Brain microvascular endothelial cell (primary cell): ENCODE measurements at places on chromosomes 12 and 14.

GRCh38 chr12:76081909-76082308 lies 2.6 kb downstream of the NAP1L1 start:
- no peak for DNase-seq

- DNase-seq: no peak
Measured at GRCh38 chr14:26293909-26294308, 303.9 kb downstream of the NOVA1 start.

DNA sequence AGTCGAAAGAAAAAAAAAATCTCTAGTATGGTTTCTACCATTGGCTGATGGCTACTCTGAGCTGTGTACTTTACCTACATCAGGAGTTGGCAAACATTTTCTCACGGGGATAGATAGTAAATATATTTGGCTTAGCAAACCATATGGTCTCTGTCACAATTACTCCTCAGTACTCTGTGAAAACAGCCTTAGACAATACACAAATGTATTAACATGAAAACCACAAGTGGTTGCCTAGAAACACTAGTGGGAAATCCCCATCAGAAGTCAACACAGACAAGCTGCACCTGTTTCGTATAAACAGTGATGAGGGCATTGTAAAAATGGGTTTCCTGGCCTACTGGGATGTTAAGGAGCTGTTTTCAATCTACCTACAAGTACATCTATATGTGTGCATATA lies 84.6 kb upstream of the NAV3 start:
- peak; percentile 41 for DNase-seq

GRCh38 chr12:121537814-121538698 lies 42.8 kb downstream of the KDM2B start:
- no peak for DNase-seq

GRCh38 chr12:71567537-71567936 lies 96.1 kb downstream of the ZFC3H1 start:
- DNase-seq: no peak

GRCh38 chr12:52335598-52336262 lies 14.5 kb upstream of the KRT83 start:
- no peak for DNase-seq

- DNase-seq: no peak
Measured at GRCh38 chr12:91357381-91357780, 174.8 kb upstream of the DCN start.

GRCh38 chr12:119682639-119683252 lies 14.8 kb downstream of the PRKAB1 start:
- no peak for DNase-seq

DNA sequence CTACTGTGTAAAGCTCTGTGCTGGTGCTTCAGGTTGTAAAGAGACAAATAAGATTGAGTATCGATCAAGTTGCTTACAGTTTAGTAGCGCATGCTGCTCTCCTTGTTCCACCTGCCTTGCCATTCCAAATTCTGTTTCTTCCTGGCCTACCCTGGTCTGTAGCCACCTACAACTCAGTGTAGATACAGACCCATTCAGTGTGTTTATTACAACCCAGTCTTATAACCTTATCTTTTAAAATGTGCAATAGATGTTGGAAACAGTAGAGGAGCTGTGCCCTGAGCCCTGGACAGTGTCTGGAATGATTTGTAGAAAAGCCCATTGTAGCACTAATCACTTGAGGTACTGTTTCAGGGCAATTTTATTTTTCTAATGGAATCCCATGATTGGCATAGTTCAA lies 68.5 kb downstream of the DIP2B start:
- DNase-seq: no peak

DNA sequence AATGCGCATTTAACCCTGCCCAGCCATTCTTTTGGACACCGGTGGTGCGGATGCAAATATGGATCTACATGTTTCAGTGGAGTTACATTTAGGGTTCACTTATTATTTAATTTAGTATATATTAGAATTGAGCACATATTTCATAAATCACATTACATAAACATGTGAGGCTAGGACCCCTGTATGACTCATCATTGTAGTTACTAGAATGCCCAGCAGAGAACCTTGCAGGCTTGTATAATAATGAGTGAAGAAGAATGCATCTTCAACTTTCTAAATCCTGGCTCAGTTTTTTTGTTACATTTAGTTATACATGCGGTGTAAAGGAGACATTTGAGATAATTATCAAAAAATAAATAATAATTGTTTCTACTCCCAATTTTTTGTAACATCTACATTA lies 369.0 kb downstream of the ATP23 start:
- peak; percentile 81 for DNase-seq

GRCh38 chr14:105118646-105119407 lies 49.7 kb downstream of the JAG2 start:
- DNase-seq: no peak

DNA sequence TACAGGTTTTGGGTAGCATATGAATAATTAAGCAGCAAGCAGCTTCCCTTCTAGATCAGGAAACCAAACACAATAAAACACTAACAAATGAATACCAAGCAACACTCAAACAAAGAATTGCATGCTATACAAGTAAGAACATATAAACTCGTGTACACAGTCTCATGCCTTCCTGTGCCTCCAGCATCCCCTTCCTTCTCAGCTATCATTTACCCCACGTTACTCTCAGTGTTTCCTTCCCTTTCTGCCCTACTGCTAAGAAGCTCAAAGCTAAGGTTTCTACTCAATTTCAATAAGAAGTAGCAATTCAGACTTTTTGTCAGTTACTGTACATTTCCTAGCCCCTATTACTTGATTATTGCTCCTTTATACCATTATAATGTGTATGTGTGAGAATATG lies 81.0 kb downstream of the DUSP16 start:
- no peak for DNase-seq

GRCh38 chr12:120175537-120175936 lies 19.0 kb downstream of the GCN1 start:
- no peak for DNase-seq

- DNase-seq: no peak
Measured at GRCh38 chr12:24742378-24742777, 206.5 kb downstream of the BCAT1 start.

- DNase-seq: no peak
Measured at GRCh38 chr14:29820785-29821184, 106.9 kb downstream of the PRKD1 start.

GRCh38 chr12:130949806-130950205 lies 3.9 kb upstream of the ADGRD1 start:
- DNase-seq: no peak

GRCh38 chr14:76498463-76498935 lies 122.6 kb downstream of the ESRRB start:
- no peak for DNase-seq

GRCh38 chr12:131765961-131766360 lies 55.1 kb downstream of the SFSWAP start:
- DNase-seq: no peak

GRCh38 chr12:7994731-7995205 lies 37.7 kb upstream of the FOXJ2 start:
- peak; percentile 57 for DNase-seq

DNA sequence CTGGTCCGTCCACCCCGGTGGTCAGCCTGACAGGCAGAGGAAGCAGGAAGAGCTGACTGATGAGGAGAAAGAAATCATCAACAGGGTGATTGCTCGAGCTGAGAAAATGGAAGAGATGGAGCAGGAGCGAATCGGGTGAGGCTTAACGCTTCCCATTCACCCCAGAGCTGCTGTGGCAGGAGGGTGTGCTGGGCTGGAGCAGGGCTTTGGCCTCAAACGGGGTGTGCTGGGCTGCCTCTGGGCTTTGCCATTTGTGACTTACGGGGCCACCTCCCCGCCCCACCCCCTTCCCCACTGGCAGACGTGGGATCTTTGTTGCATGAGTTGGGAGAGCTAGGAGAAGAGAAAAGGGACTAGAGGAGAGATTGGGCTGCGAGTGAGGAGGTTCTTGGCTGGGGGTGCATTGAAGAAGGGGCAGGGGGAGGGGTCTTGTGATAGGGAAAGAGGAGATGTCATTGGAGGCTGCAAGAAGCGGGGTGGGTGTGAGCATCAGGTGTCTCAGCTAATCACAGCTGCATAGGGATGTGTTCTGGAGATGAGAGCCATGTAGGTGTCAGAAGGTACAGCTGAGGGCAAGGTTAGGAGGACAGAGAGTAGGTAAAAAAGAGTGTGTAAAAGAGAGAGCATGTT lies 56.3 kb downstream of the RPH3A start:
- no peak for DNase-seq

DNA sequence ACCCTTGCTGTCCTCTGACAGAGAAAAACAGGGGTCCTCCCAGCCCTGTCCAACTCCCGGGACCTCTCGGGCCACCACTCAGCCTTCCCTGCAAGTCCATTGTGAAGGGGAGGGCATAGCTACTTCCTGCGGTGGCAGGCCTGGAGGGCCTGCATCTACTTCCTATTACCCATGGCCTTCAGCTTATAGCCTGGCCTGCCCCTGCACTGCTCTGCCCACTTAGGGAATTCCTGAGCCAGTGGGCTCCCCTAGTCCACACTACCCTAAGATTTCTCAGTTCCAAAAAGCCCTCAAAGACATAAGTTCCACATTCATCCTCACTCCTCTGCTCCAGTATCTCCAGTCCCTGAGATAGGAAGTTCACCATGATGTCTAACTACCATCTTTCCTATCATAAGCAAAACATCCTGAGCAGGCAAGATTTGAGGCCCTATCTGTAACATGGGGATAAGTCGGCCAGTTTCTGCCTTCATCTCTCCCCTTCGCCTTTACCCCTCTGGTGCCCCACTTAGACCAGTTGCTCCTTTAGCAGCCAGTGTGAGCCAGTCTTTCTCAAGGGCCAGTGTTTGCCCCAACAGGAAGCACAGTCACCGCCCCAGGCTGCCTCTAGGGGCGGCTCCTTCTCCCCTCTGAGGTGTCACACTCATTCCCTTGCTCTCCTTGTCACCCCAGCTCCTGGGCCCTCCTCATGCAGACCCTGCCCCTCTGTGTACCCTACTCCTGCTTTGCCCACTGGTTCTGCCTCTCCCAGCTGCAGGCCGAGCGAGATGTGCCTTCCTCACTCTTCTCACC lies 10.9 kb downstream of the HDAC7 start:
- DNase-seq: no peak

DNA sequence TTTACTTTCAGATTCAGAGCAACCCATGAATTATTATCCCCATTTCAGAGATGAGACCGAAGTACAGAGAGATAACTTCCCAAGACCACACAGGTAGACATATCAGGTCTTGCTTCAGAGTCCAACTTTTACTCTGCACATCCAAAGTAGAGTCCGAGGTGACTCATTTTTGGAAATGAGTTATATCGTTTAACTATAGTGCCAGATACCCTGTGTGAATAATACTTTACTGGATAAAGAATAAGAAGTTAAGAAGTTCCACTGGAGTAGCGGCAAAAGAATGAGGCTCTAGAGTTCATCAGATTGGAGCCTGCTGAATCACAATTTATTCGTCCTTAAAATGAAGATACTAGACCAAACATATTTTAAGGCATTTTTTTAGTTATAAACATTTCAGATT lies 124.7 kb downstream of the EPS8 start:
- no peak for DNase-seq

DNA sequence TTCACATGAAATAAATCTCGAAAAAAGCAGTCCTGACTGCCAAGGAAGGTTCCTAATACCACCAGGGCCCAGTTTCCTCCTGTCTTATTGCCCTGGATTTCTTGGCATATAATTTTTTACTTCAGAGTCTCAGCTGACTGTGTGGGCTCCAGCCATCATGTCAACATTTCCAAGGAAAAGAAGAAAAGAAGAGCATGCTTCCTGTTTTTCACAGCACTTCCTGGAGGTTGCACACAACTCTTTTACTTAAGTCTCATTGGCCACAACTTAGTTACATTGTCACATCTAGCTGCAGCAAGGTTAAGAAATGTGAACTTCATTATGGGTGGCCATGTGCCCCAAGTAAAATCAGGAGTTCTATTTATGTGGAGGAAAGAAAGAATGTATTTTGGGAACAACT lies 24.3 kb downstream of the DACT1 start:
- no peak for DNase-seq

DNA sequence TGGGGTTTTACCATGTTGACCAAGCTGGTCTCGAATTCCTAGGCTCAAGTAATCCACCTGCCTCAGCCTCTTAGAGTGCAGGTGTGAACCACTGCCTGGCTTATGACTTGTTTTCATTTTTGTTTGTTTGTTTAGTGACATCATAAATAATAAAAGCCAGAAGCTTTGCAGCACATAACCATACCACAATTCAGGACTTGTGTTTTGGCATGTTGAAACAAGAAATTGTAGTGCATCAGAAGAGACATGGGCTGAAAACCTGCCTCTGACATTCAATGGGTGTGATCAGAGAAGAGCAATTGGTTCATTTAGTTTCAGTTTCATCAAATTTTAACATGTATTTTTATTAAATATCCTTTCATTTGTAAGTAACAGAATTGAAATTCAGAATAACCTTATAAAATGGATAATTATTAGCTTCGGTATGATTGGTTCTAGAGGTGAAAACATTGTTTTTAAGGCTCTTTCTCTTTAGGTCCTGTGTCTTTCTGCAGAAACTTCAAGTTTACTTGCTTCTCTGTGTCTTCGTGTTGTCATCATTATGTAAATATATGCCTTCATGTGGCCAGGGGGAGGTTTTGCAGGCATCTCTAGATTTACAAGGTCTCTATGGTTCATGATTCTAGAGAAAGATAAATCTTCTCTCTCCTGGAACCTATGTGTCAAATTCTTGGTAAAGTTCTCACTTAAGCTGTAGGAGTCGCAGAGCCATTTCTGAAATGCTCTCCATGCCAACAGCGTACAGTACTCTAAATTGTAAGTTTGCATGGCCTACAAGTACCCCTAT lies 312.0 kb downstream of the KCNC2 start:
- no peak for DNase-seq

- DNase-seq: no peak
Measured at GRCh38 chr12:125105600-125105999, 40.4 kb downstream of the AACS start.

DNA sequence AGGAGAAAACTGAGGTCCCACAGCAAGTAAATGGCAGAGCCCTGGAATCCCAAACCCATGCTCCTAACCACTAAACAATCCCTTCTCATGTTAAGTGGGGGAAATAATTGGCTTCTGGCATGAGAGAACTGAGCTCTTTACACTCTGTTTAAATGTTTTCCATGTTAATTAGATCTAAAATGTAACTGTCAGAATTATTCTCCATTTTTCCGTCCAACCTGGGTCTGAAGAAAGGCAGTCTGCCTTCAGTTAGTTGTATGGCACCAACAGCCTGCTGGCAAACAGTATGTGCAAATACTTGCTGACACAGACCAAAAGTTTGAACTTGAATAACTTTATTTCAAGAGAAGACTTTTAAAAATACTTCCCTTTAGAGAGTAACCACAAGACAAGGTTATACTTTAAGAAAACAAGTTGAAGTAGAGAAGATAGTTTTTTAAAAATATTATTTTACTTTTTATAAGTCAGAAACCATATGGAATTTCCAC lies 59.7 kb downstream of the E2F7 start:
- no peak for DNase-seq

GRCh38 chr14:96682401-96682800 lies 114.8 kb upstream of the VRK1 start:
- no peak for DNase-seq

GRCh38 chr12:30794591-30795409 lies 40.0 kb upstream of the CAPRIN2 start:
- peak; percentile 95 for DNase-seq

DNA sequence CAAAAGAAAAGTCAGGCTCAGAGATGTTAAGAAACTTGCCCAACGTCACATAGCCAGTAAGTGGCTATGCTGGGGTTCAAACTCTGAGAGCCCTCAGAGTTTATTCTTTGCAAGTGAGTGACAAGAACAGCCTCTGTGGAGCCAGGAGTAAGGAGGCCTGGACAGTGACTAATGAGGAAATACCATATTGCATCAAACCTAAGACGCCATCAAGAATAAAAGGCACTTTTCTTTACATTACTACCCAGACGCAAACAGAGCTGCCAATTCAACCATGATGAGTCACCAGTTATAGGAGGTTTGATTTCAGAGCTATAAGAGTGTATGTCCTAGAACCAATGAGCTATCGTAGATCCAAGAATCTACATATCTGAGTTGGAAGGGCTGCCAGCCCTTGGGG lies 9.4 kb downstream of the TNFRSF1A start:
- DNase-seq: peak; percentile 85
